H9 (cell line): ENCODE measurements at places on chromosomes 6 and 20.

- no peak for DNase-seq
Measured at GRCh38 chr6:106469882-106470281, 109.4 kb downstream of the CRYBG1 start.

DNA sequence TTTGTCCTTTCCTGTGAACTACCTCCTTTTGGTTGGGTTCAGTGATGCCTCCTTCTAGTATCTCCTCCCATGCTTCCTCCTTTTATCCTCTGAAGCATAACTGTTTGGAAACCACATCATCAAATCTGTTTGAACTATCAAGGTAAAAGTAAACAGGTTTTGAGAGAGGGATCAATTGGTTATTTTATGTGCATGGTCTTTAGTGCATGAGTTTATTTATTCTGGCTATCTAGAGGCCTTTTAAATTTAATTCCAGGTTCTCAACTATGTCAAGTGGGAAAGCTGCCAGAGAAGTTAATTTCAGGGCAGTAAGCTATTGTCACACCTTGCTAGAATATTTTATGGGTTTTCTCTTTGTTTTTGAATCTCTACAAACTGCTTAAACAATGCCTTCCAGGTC is 54.1 kb downstream of the WASF1 start:
- no peak for DNase-seq

- DNase-seq, result no peak
Measured at GRCh38 chr6:137413482-137413881, 80.7 kb downstream of the OLIG3 start.

GRCh38 chr6:164095056-164095455 is 680.5 kb downstream of the QKI start:
- no peak for DNase-seq

GRCh38 chr6:79157961-79158644 is 76.4 kb downstream of the HMGN3 start:
- DNase-seq, result no peak

GRCh38 chr20:38110525-38111178 is 54.4 kb downstream of the TGM2 start:
- DNase-seq, result no peak

DNA sequence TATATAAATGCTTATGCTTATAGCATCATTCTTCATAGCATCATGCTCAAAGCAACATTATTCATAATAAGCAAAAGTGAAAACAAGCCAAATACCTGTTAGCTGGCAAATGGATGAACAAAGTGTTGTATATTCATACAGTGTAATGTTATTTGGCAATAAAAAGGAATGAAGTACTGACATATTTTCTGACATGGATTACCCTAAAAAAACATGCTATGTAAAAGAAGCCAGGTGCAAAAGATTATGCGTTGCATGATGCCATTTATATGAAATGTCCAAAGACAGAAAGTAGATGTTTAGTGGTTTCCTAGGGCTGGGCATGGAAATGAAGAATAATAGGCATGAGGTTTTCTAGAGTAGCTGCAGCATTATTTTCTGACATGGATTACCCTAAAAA is 77.1 kb downstream of the GFRA4 start:
- no peak for DNase-seq
